Mammary epithelial cell (primary cell): ENCODE measurements at places on chromosomes 1 and 21. TPM values are rescaled to one million over a fixed set of nuclear protein-coding genes. Genes with fewer than 3 reads are reported as not detected.

The TEX35 gene
- not detected for total RNA-seq

The LCE2C gene
- total RNA-seq = not detected in 2 replicates

The RGS8 gene
- not detected for total RNA-seq

The BCL2L15 gene
- total RNA-seq = 0.32 and 0.68 TPM in 2 replicates

The TNFAIP8L2 gene
- total RNA-seq = not detected

The PDPN gene
- total RNA-seq = 33.7 TPM

The APOBEC4 gene
- total RNA-seq = not detected

The PRELP gene
- total RNA-seq = 0.12 TPM in 1 of 2 replicates, not detected in the other

The SPATA17 gene
- 0.64 and 1.1 TPM in 2 replicates for total RNA-seq

The KIF2C gene
- 11.3 and 29.8 TPM in 2 replicates for total RNA-seq

The ST6GALNAC3 gene
- 0.21 TPM in 1 of 2 replicates, not detected in the other for total RNA-seq

The S100A6 gene
- total RNA-seq = 2,377 and 2,455 TPM in 2 replicates

The LAD1 gene
- total RNA-seq = 187 and 212 TPM in 2 replicates

The GLIS1 gene
- not detected for total RNA-seq

The SLC1A7 gene
- total RNA-seq = not detected

The NDC1 gene
- 14.0 and 23.3 TPM in 2 replicates for total RNA-seq

The NLRP3 gene
- 3.0 TPM for total RNA-seq

The TMPRSS2 gene
- total RNA-seq = not detected in 2 replicates

The PGBD5 gene
- total RNA-seq = 0.67 TPM

The SYCP1 gene
- total RNA-seq = not detected

The TAL1 gene
- not detected in 2 replicates for total RNA-seq

The HOOK1 gene
- 8.5 and 9.6 TPM in 2 replicates for total RNA-seq

The HMGCS2 gene
- not detected in 2 replicates for total RNA-seq

The VAV3 gene
- total RNA-seq = 0.35 and 2.1 TPM in 2 replicates

The APCS gene
- total RNA-seq = not detected

The LCA5L gene
- total RNA-seq = 1.6 TPM in 2 replicates

The IKBKE gene
- 5.6 and 11.6 TPM in 2 replicates for total RNA-seq

The PRDM16 gene
- not detected for total RNA-seq

The PODN gene
- total RNA-seq = not detected
